NCI-H1048 (cell line): ENCODE measurements at places on chromosomes 12 and 14.

GRCh38 chr14:47442211-47442610 lies 233.2 kb downstream of the MDGA2 start:
- DNase-seq, result no peak

DNA sequence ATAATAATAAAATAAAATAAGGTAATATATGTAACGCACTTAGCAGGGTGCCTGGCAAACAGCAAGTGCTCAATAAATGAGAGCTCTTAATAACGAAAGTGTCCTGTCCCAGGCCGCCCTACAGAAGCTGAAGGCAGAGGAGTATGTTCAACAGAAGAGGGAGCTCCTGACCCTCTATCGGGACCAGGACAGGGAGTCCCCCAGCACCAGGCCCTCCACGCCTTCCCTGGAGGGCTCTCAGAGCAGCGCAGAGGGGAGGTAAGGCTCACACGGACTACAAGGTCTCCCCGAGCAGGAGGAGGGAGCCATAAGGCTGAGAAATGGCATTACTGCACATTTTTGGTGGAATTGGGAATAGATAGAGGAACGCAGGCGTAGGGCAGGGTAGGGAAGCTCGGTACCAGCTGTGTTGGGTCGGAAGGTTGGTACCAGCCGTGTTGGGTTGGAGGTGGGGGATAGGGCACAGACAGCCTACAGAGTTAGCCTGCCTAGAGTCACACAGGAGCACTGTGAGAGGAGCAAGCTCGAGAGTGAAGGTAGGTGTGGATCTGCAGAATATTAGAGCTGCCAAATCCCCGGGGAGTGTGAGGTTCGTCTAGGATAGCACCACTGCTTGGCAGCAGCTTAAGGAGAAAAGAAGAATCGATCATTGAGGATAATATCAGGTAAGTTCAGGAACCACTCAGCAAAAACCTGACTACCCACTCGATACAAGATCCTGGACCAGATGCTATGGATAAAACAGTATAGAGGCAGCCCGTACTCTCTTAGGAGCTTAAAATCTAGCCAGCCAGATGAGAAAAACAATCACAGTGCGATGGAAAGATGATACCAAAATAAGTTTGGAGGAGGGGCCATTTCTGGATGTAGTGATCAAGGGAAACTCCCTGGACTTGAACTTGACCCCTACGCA lies 15.3 kb downstream of the TNFRSF1A start:
- DNase-seq, result no peak

GRCh38 chr12:38961683-38962082 lies 56.3 kb upstream of the CPNE8 start:
- no peak for DNase-seq

GRCh38 chr14:70648346-70648745 lies 6.6 kb downstream of the TTC9 start:
- DNase-seq, result no peak

GRCh38 chr14:71225113-71225512 lies 317.9 kb downstream of the PCNX1 start:
- DNase-seq, result no peak

GRCh38 chr14:89187501-89187900 lies 229.5 kb downstream of the FOXN3 start:
- DNase-seq, result no peak
